ENCODE measurements at places on chromosomes 7 and 10.

DNA sequence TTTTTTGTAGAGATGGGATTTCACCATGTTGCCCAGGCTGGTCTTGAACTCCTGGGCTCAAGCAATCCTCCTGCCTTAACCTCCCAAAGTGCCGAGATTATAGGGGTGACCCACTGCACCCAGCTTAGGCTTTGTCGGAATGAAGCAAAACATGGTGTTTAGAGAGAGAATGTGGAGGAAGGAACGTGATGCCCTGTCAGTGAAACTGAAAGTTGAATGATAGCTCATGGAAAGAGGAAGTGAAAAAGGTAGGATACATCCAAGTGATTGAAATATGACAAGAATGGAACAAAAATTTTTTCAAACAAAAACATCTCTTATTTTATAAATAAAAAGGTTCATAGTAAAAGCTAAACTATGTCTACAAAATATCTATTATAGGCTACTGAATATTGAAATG is 5.9 kb downstream of the AKAP9 start:
- no peak for DNase-seq

- DNase-seq = peak; percentile 52
Observed at GRCh38 chr10:61904733-61905725, 3.5 kb downstream of the ARID5B start.

GRCh38 chr7:157003445-157003755 is 7.1 kb downstream of the MNX1 start:
- DNase-seq = no peak

- DNase-seq = no peak
Observed at GRCh38 chr10:106355450-106355849, 809.1 kb downstream of the SORCS1 start.

GRCh38 chr10:119518176-119518575 is 24.3 kb downstream of the RGS10 start:
- DNase-seq = no peak

DNA sequence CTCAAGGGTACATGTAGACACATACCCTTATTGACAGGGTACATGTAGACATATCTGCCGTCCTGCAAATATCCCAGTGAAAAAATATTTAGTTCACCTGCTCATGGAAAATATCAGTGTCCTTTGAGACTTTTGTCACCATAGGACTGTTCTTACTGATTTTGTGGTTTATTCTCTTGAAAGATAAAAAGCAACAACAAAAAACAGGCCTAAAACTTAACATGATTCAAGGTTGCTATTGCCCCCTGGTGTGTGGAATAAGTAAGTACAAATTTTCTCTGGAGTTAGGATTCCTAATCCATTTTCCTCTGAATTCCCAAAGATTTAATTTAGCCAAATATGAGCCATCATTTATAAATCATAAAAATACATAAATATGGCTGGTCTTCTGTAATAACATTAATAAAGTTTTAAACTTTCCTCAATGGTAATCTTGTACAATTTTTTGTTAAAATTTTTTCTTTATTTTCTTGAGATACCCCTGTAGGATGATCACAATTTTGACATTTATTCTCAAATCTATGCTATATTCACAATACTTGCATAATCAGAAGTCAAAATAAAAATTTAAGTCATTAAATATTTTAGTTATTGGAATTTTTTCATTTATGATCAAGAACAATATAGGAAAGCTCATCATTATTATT is 741.4 kb upstream of the POT1 start:
- no peak for DNase-seq

DNA sequence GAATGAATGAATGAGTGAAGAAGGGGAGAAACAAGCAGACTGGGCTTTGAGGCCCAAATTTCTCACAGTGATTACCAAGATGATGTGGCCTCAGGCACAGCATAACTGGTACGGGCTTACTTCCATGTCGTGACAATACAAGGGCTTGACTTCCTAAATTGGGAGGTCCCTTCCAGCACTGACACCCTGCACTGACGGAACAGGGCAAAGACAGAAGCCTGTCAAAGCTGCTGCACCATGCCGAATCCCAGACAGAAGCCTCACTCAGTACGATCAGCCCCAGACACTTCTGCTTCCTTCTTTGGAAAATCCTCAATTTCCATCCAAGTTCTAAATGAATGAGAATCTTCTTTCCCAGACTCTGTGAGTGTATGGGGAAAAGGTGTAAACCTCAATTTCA is 51.9 kb downstream of the GNA12 start:
- DNase-seq = no peak

DNA sequence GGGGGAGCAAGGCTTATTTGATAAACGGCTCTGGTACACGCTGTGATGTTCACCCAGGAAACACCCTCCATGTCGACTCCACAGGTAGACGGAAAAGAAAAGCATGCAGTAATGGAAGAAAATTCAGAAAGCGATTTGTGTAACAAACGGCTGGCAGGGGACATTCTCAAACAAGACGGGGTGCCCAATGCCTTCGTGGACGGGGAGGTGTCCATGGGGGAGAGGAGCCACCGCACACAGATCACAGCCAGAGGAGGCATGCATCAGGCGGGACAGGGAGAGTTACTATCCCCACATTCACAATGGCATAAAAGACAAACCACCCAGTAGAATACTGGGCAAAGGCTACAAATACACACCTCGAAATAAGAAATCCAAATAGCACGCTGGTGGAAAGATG is 20.1 kb downstream of the CNPY1 start:
- DNase-seq = no peak

DNA sequence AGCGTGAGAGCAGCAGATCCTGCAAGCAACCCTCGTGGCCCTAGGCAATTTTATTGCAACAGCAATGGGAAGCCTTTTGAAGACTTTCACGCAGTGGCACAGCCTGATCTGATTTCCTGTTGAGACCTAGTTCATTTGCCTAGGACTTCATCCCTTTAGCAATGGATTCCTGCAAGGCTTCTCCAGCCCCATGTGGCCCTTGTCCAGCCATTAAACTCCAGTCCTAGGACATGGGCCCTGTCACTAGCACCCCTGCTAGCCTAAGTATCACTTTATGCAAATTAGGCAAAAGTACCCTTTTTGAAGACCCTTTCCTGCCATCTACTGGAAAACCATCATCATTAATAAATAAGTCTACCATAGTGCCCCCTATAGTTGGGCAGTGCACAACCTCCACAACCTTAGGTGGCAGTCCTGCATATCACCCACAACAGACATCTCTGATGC is 379.4 kb downstream of the GALNT17 start:
- DNase-seq = no peak

Data from CD4-positive, alpha-beta T cell treated with Interleukin-6 for 4 hours (primary cell).